ENCODE measurements at places on chromosomes 1 and 21.

- no peak overlapping the region for H3K4me3 ChIP-seq
- H3K27ac ChIP-seq = no peak overlapping the region
- peak; percentile 61 for DNase-seq
- no peaks in the 10 kb centered on the region for H3K27me3 ChIP-seq
- no peaks in the 10 kb centered on the region for H3K36me3 ChIP-seq
Observed at GRCh38 chr1:1966071-1966740, 37.4 kb downstream of the CFAP74 start.

DNA sequence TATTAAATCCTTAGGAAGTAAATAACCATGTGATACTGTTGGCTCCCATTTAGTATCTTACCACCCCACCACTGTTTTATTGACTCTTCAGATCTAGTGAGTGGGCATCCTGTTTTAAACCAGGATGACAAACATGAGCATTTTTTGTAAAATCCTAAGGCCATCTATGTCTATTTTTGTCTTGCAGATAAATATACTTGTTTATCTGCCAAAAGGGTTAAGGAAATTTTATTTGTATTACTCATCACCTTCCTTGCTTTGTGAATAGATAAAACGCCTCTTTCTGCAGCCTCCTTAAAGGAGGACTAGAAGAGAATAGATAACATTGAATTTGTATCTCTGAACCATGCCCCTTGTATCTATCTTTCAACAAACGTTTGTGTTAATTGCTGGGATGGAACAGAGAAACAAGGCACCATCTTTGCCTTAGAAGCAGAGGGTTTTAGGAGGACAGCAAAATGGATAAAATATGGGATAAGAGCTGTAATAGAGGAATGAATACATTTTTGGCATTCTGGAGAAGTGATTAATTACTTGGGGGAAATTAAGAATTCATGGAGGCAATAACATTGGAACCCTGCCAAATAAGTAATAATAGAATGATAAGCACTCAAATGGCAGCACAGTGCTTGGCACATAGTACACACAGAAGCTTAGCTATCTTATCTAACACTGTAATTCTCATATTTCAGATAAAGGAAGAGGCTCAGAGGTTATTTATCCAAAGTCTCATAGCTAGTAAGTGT, 14.7 kb downstream of the YTHDF2 start:
- H3K27me3 ChIP-seq = no peaks in the 10 kb centered on the region
- H3K4me1 ChIP-seq = peaks cover 19% of the 10 kb centered on the region
- H3K4me3 ChIP-seq = no peak overlapping the region
- no peak for DNase-seq
- H3K36me3 ChIP-seq = no peaks in the 10 kb centered on the region

- H3K36me3 ChIP-seq = no peaks in the 10 kb centered on the region
- no peak overlapping the region for H3K4me3 ChIP-seq
- no peak overlapping the region for H3K27ac ChIP-seq
Observed at GRCh38 chr1:75438355-75438754, 172.6 kb downstream of the SLC44A5 start.

DNA sequence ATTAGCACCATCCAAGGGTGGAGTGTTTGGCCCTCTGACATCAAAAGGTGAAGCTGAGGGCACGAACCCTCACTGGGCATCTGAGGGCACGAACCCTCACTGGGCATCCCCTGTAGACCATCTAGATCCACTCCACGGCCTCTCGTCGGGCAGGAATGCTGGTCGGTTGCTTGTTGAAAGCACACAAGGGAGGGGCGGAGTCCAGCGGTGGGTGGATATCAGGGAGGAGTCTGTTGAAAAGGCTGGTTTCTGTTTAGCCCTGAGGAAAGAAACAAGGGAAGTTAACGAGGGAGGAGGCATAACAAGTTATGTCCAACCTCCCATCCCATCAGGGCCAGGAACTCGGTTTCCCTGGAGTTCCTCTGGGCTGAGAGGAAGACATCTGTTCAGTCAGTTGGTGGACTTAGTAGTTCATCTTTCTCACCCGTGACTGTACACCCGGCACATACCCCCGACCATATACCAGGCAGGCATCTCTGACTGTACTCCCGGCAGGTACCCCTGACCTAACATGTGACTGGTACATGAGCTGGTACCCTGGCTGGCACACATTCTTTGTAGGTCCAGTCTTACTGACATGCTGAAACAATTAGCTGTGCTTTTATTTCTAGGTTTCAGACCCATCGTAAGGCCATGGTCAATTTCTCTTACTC, 32.1 kb upstream of the PDE9A start:
- DNase-seq = peak; percentile 80
- H3K4me1 ChIP-seq = peaks cover 28% of the 10 kb centered on the region
- peak overlapping the region; percentile 76 for H3K27ac ChIP-seq
- no peaks in the 10 kb centered on the region for H3K27me3 ChIP-seq
- no peak overlapping the region for H3K4me3 ChIP-seq

- H3K4me3 ChIP-seq = no peak overlapping the region
- no peaks in the 10 kb centered on the region for H3K27me3 ChIP-seq
- DNase-seq = peak; percentile 91
- H3K4me1 ChIP-seq = no peaks in the 10 kb centered on the region
- no peaks in the 10 kb centered on the region for H3K36me3 ChIP-seq
Observed at GRCh38 chr21:45820171-45821091, 161.1 kb upstream of the COL6A1 start.

DNA sequence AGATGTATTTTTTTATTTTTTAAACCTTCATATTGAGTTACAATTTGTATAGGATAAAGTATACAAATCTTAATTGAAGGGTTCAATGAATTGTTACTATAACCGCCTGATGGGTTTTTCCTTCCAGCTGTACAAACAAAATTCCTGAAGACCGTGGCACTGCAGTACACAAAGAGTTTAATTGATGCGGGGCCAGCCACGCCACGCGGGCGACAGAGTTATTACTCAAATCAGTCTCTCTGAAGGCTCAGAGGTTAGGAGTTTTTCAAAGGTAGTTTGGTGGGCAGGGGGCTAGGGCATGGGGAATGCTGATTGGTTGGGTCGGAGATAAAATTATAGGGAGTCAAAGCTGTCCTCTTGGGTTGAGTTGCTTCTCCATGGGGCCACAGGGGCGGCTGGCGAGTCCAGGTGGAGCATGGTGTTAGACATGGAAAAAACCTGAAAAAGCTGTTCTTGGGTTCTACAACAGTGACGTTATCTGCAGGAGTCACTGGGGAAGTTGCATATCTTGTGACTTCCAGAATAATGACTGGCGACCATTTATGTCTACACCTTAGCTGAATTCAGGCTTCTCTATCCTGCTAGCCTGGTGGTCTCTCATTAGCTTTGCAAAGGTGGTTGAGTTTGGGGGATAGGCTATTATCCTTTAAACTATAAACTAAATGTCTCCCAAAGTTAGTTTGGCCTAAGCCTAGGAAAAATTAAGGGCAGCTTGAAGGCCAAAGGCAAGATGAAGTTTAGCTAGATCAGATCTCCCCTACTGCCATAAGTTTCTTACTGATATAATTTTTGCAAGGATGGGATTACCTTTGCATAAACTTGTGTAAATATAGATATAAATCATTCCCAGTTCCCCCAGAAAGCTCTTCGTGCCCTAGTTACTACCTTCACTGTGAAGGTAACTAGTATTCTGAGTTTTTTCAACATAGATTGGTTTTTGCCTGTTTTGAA, 13.0 kb upstream of the TMEM9 start:
- no peaks in the 10 kb centered on the region for H3K27me3 ChIP-seq
- H3K4me1 ChIP-seq = no peaks in the 10 kb centered on the region
- H3K4me3 ChIP-seq = no peak overlapping the region
- H3K27ac ChIP-seq = no peak overlapping the region
- H3K36me3 ChIP-seq = no peaks in the 10 kb centered on the region
- DNase-seq = peak; percentile 67

- H3K27ac ChIP-seq = no peak overlapping the region
- no peaks in the 10 kb centered on the region for H3K27me3 ChIP-seq
Observed at GRCh38 chr1:175043824-175044223, 20.6 kb upstream of the MRPS14 start.

DNA sequence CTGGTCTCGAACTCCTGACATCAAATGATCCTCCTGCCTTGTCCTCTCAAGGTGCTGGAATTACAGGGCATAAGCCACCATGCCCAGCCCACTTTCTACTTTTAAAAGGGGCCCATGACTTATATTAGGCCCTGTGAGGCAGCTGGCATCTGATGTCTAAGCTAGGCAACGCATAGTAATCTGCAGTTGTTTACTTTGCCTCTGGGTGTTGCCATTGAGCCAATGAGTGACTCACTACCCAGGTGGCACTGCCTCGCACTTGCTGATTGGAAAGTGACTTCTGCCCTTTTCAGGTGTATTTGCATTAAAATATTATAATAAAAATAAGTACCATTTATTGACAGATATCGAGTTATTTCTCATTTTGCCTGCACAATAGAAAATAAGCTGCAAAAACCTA, 84.9 kb downstream of the KIF14 start:
- no peaks in the 10 kb centered on the region for H3K27me3 ChIP-seq
- no peaks in the 10 kb centered on the region for H3K36me3 ChIP-seq
- no peak for DNase-seq
- H3K4me1 ChIP-seq = no peaks in the 10 kb centered on the region
- no peak overlapping the region for H3K27ac ChIP-seq
- no peak overlapping the region for H3K4me3 ChIP-seq

DNA sequence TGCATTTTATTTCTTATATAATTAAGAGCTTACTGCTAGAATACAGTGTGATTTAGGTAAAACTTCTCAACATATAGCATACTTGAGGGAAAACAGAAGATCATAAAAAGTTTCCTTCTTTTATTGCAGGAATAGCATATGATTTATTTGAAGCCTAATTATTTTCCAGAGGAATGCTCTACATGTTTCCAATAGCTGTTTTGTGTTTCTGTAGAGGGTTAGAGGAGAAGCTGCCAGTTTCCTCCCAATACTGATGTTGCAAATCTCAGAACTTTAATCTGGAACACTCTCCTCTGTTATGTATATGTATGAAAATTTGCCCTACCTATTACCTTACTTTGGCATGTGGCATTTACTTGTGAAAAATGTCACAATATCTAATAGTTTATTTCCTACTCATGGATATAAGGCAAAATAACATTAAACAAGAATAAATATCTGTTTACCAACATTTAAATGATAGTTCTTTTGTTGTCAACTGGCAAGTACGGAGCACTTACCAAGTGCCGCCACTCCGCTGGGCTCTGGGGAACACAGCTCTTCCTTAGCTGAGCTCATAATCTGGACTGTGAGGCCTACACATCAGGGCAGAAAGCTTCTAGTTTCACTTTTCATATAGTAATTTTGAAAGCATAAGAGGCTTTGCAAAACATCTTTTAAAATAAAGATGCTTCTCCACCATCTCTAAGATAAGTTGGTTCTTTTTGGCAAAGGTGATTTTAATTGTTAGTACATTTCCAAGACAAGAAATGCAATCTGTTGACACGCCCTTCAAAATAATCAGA, 239.8 kb upstream of the C1orf105 start:
- peak overlapping the region; percentile 15 for H3K4me3 ChIP-seq
- no peaks in the 10 kb centered on the region for H3K27me3 ChIP-seq
- H3K4me1 ChIP-seq = peaks cover 3% of the 10 kb centered on the region

DNA sequence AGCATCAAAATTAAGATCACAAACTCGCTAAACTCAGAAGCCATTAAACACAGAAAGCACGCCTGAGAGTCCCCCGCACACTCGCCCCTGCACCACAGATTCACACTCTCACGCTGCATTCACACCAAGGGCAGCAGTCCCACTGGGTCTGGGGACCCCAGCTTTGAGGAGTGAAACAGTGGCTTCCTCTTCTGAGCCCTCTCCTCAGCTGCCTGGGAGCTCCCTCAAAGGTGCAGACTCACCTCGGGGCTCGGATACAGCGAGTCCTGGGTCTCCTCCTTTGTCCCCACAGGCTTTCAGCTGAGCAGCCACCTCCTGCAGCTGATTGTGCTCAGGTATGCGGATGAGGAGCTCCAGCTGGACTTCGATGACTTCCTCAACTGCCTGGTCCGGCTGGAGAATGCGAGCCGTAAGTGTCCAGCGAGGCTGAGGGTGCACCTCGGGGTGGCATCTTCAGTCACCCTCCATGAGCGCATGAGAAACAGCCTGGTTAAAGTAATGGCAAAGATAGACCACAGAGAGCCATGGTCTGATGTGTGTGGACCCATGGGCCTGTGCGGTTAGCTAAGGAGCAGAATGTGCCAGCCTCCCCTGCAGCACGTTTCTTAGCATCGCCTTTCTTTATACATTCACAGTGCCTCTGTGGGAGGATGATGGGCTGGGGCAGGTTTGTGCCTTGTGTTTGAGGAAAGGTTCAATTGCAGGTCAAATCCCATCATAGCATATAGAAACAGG, 47.9 kb downstream of the CAPN9 start:
- H3K27me3 ChIP-seq = no peaks in the 10 kb centered on the region
- H3K36me3 ChIP-seq = no peaks in the 10 kb centered on the region
- DNase-seq = no peak
- H3K4me3 ChIP-seq = no peak overlapping the region

DNA sequence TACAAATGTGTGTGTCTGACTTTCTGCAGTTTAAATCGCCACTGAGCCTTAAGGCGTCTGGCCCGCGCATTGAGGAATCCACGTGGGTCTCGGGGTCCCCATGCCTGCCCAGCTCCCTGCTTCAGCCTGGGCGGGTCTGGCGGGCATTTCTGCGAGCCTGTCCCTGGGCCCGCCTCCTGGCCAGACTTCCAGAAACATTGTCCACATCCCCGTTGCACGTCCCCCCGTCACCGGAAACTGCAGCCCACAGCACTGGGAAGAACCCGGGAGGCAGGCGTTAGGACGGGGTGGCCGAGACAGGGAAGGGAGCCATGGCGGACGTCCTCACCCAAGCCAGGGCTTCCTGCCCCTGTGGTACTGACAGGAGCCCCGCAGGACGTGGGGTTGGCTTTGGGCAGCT, 113.1 kb upstream of the COL6A1 start:
- peaks cover 3% of the 10 kb centered on the region for H3K27me3 ChIP-seq
- H3K27ac ChIP-seq = no peak overlapping the region
- H3K4me3 ChIP-seq = no peak overlapping the region
- peak; percentile 42 for DNase-seq
- H3K36me3 ChIP-seq = no peaks in the 10 kb centered on the region

- no peak overlapping the region for H3K27ac ChIP-seq
- no peak for DNase-seq
- no peak overlapping the region for H3K4me3 ChIP-seq
- no peaks in the 10 kb centered on the region for H3K4me1 ChIP-seq
Observed at GRCh38 chr1:189550498-189550897, 927.2 kb downstream of the BRINP3 start.

GRCh38 chr1:7516341-7516740, 254.8 kb upstream of the VAMP3 start:
- no peaks in the 10 kb centered on the region for H3K36me3 ChIP-seq
- H3K4me3 ChIP-seq = no peak overlapping the region
- H3K27ac ChIP-seq = no peak overlapping the region
- DNase-seq = no peak

- H3K4me1 ChIP-seq = no peaks in the 10 kb centered on the region
- H3K27ac ChIP-seq = peak overlapping the region; percentile 71
- H3K4me3 ChIP-seq = no peak overlapping the region
- DNase-seq = no peak
Observed at GRCh38 chr21:38821959-38822682, 16.4 kb downstream of the ETS2 start.

- no peak for DNase-seq
- no peak overlapping the region for H3K27ac ChIP-seq
- H3K4me1 ChIP-seq = no peaks in the 10 kb centered on the region
- H3K36me3 ChIP-seq = no peaks in the 10 kb centered on the region
- peaks cover 2% of the 10 kb centered on the region for H3K27me3 ChIP-seq
- H3K4me3 ChIP-seq = no peak overlapping the region
Observed at GRCh38 chr1:38072858-38073257, 26.3 kb upstream of the POU3F1 start.
